Osteoblast (primary cell): ENCODE measurements at places on chromosomes 11 and 22. TPM values are rescaled to one million over a fixed set of nuclear protein-coding genes. Genes with fewer than 3 reads are reported as not detected.

The GPR83 gene
- not detected in 2 replicates for total RNA-seq

The IL10RA gene
- total RNA-seq = 1.1 TPM in 1 of 2 replicates, not detected in the other

The C11orf71 gene
- total RNA-seq = 3.3 and 4.7 TPM in 2 replicates

The OR5AL1 gene
- total RNA-seq = not detected in 2 replicates

The TMPRSS4 gene
- total RNA-seq = not detected in 2 replicates

The PRR33 gene
- total RNA-seq = not detected in 2 replicates

The SMDT1 gene
- total RNA-seq = 4.7 and 7.7 TPM in 2 replicates

The TNNI2 gene
- not detected in 2 replicates for total RNA-seq

The MPEG1 gene
- total RNA-seq = under 0.01 and 0.36 TPM in 2 replicates

The OR6T1 gene
- total RNA-seq = not detected in 2 replicates

The IFITM1 gene
- total RNA-seq = 48.6 and 64.4 TPM in 2 replicates

The LDHAL6A gene
- not detected in 2 replicates for total RNA-seq

The CHRNA10 gene
- 0.29 and 0.72 TPM in 2 replicates for total RNA-seq

The GSTT2B gene
- total RNA-seq = 2.4 and 13.8 TPM in 2 replicates

The TFIP11 gene
- 34.7 and 41.0 TPM in 2 replicates for total RNA-seq

The INPP5J gene
- under 0.01 and 0.36 TPM in 2 replicates for total RNA-seq

The CELF1 gene
- total RNA-seq = 136 and 148 TPM in 2 replicates

The MUC5AC gene
- total RNA-seq = not detected in 2 replicates

The LARGE2 gene
- total RNA-seq = not detected in 2 replicates

The RAG2 gene
- not detected in 2 replicates for total RNA-seq

The GRM5 gene
- total RNA-seq = not detected in 2 replicates

The ZNF280B gene
- 1.1 and 1.5 TPM in 2 replicates for total RNA-seq

The DESI1 gene
- total RNA-seq = 16.3 and 18.3 TPM in 2 replicates

The EFCAB6 gene
- total RNA-seq = 1.8 and 2.9 TPM in 2 replicates

The MIF gene
- total RNA-seq = 123 and 131 TPM in 2 replicates

The CYP2D6 gene
- 0.29 and 0.36 TPM in 2 replicates for total RNA-seq

The GRIK4 gene
- total RNA-seq = under 0.01 and 0.29 TPM in 2 replicates

The CLNS1A gene
- 84.9 and 85.8 TPM in 2 replicates for total RNA-seq

The SF3B2 gene
- total RNA-seq = 131 and 164 TPM in 2 replicates

The ANO5 gene
- 0.59 and 1.1 TPM in 2 replicates for total RNA-seq

The OR52R1 gene
- total RNA-seq = not detected in 2 replicates

The GDPD4 gene
- not detected in 2 replicates for total RNA-seq

The CYB5R2 gene
- 9.1 and 14.8 TPM in 2 replicates for total RNA-seq

The PARVG gene
- 1.1 and 1.5 TPM in 2 replicates for total RNA-seq

The BEST1 gene
- total RNA-seq = 5.6 and 8.0 TPM in 2 replicates

The OR5P2 gene
- not detected in 2 replicates for total RNA-seq
